Panc1 (cell line): ENCODE measurements at places on chromosomes 7 and 10. TPM values are rescaled to one million over a fixed set of nuclear protein-coding genes. Genes with fewer than 3 reads are reported as not detected.

The CYREN gene
- total RNA-seq = 49.6 TPM

The OSBPL3 gene
- total RNA-seq = 9.2 TPM

The GPR158 gene
- total RNA-seq = 0.64 TPM

The ABCC2 gene
- total RNA-seq = 6.5 TPM

The NEUROG3 gene
- total RNA-seq = not detected

The LRRC61 gene
- 13.8 TPM for total RNA-seq

DNA sequence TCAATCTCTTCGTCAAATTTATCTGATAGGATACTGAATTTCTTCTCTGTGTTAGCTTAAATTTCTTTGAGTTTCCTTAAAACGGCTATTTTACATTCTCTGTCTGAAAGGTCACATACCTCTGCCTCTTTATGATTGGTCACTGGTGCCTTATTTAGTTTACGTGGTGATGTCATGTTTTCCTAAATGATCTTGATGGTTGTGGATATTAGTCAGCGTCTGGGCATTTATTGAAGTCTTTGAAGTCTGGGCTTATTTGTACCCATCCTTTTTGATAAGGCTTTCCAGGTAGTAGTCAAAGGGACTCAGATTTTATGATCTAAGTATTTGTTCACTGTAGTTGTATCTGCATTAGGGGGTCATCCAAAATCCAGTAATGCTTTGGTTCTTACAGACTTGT is 1407.5 kb upstream of the LRRTM3 start:
- no peak for DNase-seq

DNA sequence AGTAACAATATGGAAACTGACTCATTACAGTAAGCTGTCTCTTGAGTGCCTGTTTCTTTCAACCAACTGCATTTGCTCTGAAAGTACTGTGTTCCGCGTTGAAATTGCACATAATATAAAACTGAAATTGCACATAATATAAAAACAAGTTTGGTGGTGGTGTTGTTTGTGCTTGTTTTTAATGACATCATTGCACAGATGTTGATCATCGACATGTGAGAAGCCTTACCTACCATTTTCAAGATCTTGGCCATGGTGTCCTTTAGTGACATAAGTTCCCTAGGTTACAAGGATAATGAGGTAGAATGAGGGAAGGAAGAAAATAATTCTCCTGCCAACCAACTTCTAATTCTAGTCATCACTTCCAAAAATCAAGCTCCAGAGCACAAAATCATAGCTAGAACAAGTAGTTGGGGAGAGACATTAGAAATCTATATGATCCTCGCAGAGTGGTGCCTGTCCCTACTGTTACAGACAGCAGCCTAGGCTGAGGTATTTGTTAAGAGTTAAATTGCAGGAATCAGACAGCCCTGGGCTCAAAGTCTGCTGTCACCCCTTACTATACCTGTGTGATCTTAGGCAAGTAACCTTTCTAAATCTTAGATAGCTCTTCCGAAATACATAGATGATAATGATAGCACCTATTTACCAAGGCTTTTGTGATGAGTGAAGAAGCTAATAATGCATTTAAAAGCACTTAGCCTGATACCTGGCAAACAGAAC is 29.3 kb downstream of the DOCK4 start:
- no peak for DNase-seq

- no peak for DNase-seq
These were observed 167.9 kb upstream of the SLC26A5 start for GRCh38 chr7:103613655-103614642.

DNA sequence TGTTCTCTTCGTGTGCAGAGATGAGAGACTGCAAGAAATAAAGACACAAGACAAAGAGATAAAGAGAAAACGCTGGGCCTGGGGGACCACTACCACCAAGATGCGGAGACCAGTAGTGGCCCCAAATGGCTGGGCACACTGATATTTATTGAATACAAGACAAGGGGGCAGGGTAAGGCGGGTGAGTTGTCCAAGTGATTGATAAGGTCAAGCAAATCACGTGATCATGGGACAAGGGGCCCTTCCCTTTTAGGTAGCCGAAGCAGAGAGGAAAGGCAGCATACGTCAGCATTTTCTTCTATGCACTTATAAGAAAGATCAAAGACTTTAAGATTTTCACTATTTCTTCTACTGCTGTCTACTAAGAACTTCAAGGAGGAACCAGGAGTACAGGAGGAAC is 762.1 kb downstream of the TNS3 start:
- DNase-seq = no peak

DNA sequence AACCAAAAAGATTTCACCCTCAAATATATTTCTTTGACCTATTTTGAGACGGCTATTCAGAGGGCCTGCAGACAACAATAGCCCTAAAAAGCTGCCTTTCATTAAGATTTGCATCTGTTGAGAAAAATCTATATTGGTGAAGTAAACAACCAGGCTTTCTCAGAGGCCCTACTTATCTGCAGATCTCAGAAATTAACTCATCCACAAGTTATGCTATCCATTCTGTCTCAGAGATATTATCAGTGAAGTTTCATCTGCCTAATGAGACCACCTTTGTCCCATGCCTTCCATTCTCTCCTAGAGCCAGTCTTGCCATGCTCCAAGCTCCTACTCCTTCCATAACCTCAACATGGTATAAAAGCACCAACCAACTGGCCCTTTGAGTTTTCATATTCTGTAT is 130.3 kb downstream of the CACNA2D1 start:
- DNase-seq = no peak

DNA sequence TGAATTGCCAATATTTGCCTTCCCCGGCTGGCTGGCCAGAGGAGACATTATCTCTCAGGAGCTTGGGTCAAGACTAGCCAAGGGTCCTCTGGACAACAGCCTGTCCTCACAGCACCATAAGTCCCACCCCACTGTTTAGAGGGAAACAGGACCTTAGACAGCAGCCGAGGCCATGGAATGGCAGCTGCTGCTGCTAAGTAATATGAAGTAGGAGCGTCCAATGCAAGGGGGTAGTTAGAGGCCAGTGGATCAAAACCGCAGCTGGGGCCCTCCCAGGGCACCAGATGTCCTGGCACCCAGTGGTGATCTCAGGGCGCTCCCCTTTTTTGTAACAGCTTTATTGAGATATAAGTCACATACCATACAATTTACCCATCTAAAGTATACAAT is 12.9 kb upstream of the KCP start:
- DNase-seq = no peak

GRCh38 chr10:21401196-21401595 is 124.3 kb downstream of the SKIDA1 start:
- no peak for DNase-seq

DNA sequence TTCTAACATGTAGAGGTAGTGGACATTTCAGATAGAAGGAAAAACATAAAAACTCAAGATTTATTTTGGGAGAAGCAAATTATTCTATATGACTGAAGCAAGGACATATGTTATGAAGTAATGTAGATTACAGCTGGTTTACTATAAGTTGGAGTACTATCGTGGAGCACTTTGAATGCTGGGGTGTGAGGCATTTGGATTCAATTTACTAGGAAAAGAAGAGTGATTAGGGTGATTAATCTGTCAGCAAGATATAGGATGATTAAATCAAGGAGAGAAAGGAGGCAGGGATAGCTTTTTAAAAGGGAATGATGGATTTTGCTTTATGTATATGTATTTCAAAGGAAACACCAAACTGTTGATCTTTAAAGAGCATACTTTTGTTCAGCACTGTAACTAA is 318.4 kb upstream of the KAT6B start:
- DNase-seq = no peak

DNA sequence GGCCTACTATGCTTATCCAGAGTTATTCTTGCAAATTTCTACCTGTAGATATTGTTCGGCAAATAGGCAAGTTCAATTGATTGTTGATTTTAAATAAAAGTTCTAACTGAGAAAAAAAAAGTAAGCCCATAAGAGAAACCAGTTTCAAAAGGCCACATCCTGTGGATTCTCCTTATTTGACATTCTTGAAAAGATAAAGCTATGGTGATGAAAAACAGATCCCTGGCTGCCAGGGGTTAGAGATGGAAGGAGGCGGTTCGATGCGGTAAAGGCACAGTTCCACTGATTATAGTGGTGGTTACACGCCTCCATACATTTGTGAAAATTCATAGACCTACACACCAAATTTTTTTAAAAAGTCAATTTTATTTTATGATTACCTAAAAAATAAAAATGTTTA is 347.8 kb downstream of the KCNMA1 start:
- DNase-seq = no peak
